ENCODE measurements at places on chromosomes 3 and 15.

DNA sequence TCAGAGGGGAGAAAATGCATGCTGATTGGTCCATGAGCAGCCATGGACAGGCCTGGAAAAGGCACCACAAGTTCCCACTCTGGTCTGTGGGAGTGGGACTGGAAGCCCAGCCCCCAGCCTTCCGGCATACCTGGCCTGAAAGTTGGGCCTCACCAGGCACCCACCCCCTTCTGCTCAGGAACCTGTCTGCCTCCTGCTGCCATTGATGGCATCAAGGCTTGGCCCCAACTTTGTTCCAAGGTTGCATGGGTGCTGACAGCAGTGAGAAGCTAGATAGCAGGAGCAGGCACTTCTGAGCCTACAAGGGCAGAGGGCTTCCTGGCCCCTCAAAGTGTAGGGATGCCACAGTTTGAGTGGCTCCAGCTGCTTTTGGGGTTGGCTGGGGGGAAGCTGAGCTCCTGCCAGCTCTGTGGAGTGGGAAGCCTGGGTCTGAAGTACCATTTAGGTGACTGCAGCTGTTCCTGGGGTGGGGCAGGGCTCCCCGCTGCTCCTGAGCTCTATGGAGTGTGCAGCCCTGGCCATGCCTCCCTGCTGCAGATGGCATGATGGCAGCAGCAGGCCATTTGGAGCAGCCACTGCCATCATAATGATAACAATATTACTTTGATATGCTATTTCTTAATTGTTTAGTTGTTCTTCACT lies 1054.1 kb upstream of the GBE1 start:
- no peak for DNase-seq

- DNase-seq = no peak
Observed at GRCh38 chr15:72912121-72912520, 128.6 kb upstream of the ADPGK start.

DNA sequence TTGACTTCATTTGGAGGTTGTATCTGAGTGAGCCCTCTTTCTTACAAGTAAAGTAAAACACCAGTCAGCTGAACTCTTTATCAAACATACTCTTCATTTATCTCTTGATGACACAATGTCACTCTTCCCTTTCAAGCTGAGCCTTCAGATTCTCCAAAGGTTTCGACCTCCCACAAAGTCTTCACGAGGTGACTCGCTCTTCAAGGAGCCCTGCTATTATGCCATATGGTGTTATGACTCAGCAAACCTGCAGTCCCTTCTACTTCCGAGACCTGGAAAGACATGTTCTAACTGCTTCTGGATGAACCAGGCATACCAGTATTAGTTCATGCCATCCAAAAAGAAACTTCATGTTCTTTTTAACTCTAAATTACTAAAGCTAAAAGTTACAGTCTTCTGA lies 23.1 kb downstream of the AADAC start:
- no peak for DNase-seq

DNA sequence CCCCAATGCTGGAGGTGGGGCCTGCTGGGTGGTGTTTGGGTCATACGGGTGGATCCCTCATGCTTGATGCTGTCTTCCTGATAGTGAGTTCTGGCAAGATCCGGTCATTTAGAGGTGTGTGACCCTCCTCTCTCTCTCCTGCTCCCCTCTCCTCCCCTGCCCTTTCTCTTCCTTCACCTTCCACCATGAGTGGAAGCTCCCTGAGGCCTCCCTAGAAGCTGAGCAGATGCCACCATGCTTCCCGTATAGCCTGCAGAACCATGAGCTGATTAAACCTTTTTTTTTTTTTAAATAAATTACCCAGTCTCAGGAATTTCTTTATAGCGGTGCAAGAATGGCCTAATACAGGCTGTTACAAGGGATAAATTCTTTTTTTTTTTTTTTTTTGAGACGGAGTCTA lies 36.3 kb upstream of the IQSEC1 start:
- DNase-seq = no peak

DNA sequence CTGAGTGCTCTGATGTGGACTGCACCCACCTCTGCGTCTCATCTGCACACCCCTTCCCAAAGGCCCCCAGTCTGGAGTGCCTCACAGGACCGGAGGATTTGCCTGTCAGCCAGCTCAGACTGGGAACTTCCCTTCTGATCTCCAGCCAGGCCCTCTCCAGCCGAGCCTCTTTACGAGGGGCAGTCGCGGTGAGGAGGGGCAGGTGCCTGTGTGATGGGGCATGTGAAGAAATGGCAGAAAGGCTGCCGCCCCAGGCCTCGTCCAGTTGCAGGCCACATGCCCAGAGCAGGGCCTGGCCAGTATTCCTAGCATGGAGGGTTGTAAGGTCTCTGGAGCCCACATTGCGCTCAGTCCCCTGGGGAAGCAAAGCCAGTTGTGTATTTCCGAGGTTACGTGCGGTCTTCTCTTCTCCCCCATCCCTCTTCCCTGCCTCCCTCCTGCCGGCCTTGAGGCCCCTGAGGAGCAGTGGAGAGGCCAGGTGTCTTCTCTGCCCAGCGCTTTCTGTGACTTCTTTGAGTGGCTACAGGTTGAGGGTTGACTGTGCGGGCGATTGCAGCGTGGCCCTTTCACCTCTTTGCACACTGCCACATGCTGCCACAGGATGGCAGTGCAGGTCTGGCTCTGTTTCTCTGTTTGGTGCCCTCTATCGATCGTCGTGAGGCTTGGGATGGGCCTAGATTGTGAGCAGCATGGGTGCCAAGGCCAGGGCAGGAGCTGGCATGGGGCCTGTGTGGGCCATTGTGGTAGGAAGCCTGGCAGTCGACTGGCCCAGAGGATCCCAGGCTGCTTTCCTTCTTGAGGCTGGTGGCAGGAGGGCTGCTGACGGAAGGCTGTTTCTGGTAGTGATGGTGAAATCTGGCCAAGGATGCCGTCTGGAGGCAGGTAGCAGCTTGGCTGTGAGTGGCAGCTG lies 5.3 kb downstream of the CLK3 start:
- DNase-seq = no peak

DNA sequence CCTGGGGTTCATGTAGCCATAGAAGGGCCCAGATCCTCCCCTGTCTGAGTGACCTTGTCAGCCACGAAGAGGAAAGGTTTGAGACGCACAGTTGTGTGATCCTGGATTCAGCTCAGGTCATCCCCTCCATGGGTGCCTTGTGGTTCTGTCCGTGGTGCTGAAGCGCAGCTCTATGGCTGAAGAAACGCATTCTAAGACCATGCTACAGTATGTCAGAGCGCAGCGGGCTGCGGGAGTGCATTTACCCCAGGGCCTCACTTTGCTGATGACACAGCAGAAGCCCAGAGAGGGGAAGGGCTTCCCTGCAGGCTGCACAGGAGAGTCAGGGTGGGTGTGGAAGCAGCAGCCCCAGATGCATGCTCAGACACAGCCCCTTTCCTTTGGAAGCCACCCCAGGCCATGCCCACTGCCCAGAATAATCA lies 68.8 kb upstream of the IQSEC1 start:
- no peak for DNase-seq

DNA sequence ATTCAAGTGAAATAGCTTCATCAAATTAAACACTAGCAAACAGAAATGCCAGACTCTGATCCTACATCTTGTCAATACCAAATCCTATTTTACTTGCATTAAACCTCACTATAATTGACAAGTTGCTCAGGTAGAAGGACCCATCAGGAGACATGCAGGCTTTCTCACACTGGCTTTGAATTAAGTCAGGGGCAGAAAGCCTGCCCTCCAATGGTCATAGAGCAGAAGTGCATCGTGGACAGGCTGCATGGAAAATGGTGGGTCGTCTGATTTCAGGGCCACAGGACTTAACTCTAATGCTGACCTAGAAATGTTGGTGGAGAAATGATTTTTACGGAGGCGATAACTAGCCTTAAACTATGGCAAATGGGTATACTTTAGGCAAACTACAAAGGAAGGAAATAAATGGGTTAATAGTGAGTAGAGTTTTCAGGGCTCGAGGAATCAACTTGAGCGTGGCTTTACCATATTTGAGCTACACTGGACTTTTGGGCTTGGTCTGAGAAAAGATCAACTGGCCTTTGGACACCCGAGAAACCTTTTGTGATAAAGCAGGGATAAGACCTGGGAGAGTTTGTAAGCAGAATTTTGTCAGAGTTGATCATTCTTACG lies 283.9 kb downstream of the GRM7 start:
- DNase-seq = no peak

- no peak for DNase-seq
Observed at GRCh38 chr3:129016356-129016719, 15.2 kb downstream of the EFCC1 start.

- peak; percentile 27 for DNase-seq
Observed at GRCh38 chr3:137105277-137105977, 147.6 kb downstream of the IL20RB start.

DNA sequence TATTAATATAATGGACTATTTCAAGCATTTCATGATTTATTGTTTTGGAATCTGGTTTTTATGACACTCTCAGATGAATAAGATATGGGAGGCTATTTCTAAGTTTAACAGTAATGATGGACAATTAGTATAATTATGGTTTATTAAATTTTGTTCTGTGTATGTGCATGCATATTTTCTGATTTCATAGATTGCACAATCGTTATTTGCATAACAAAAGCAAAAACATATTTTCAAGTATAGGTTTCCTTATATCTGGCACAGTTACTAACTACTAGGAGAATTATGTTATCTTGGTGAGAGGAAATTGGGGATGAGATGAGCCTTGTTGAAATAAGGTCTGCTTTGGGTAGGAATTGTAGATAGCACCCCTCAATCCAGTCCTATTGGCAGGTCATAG lies 413.1 kb downstream of the MCTP2 start:
- no peak for DNase-seq

DNA sequence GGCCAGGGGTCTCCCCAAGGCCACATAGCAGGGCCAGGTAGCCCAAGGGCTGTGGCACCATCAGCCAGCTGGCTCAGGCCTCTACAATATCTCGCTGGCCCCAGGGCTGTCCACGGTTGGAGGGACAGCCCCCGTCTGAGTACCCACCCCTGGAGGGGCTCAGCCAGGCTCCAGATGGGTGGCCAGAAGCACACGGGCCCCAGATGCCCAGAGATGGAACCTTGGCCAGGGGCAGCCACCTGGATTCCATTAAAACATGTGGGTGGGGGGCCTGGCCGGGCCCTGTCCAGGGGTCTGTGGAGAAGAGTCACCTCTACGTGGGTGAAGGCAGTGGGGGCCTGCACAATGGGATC lies 8.4 kb downstream of the CSPG4 start:
- DNase-seq = no peak

DNA sequence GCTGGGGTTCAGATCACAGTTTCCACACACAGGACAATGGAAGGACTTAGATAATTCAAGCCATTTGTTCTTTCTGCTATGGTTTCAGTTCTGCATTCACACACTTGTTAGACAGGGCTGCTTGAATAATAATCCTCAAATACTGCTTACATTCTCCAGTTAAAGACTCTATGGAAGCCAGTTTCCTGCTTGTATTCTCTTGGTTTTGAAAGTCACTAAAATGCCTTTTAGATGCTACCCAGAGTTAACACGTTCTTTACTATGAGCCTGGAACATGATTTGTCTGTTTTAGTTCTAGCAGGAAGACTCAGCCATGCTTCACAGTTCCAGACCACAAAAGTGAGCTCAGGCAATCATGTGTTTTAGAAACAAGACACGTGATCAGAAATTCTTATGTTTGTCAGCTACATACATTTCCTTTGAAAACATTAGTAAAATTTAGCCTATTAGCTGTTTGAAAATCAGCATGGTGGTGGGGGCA lies 152.4 kb downstream of the LEKR1 start:
- DNase-seq = no peak

DNA sequence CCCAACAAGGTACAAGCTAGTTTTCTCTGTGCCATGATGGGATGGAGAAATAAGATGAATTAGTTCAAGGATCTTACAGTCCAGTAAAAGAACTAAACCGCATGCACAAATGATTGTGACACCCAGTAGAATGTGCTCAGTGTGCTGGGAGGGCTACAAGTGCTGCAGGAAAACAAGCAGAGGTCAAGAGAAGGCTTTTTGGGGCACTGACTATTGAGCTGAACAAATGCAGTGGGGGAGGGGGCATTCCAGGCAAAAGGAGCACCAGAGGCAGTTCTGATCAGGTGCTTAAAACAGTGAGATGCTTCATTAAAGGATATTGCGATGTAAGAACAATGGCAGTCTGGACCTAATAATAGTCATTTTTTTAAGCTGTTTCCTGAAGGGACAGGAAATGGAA lies 6.0 kb downstream of the SLC27A2 start:
- DNase-seq = no peak

GRCh38 chr15:74857671-74858368 lies 14.9 kb upstream of the ULK3 start:
- DNase-seq = no peak

GRCh38 chr3:47344971-47345370 lies 35.9 kb upstream of the PTPN23 start:
- no peak for DNase-seq

DNA sequence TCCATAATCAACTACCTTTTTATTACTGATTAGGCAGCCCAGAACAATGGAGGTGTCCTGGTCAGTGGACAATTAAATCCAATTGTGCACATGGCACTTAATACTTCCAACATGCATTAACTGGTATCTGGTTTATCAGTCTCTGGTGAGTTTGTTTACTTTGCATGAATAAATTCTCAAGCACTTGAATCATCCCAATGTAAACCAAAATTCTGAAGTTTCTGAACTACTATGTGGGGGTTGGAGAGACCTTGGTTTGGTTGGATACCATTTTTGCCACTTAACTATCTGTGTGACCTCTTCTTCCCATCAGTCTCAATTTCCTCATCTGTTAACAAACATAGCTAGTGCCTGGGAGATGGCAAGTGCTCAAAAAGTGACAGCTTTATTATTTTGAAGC lies 70.5 kb upstream of the MAP4 start:
- no peak for DNase-seq

- no peak for DNase-seq
Observed at GRCh38 chr15:81268881-81269601, 54.9 kb downstream of the STARD5 start.
